ENCODE measurements at places on chromosomes 5 and 9. TPM values are rescaled to one million over a fixed set of nuclear protein-coding genes. Genes with fewer than 3 reads are reported as not detected.

DNA sequence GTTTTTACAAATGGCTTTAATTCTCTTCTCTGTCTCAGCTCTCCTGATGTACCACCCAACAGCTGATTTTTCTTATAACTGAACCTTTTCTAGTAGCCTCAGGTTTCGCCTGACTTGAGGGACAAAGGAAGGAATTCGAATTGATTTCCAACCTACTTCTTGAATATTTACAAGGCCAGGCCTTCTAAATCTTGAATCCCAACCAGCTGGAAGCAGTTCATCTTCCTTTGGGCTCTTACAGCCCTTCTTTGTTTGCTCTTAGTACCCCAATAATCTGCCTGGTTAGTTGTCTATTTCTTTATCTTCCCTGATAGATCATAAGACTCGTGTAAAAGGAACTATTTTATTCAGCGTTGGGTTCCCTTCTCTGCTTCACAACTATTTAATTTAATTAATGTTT is 95.9 kb downstream of the NLN start:
- no peak for DNase-seq

DNA sequence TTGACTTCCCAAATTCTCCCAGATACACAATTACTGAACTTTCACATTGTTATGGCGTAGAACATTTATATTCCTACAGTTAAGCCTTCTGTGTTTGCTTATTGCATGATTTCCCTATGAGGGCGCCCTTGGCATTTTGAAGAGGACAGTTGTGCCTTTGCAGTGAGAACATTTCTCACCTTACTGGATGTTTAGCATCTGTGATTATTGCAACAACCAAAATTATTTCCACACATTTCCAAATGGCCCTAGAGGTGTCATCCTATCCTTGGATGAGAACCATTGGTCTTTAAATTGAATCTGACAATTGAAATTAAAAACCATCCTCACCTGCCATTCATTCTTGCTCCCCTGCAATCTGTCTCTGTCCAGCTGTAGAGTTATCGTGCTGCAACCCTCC is 104.0 kb downstream of the MAMDC2 start:
- DNase-seq: no peak

GRCh38 chr9:75616841-75617566 is 273.5 kb upstream of the PCSK5 start:
- no peak for DNase-seq

DNA sequence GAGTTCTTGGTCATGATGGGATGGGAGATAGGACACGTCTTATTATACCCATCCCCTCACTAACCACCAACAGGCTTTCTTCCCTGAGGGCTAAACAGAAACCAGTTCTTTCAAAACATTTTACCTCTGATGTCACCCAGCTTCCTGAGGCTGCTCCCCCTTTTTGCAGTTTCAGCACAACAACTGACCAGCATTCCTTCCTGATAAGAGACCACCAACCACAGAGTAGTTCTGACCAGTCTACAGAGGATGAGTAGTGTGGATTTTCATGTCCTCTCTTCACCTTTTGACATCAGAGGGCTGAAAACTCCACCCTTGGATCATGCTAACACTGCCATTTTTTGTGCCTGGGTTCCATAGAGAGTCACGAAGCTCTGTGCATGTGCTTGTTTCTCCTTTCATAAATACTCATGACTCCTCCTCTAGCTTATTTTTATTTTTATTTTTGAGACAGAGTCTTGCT is 82.6 kb downstream of the OSTF1 start:
- DNase-seq: no peak

GRCh38 chr9:113463418-113464285 is at the start of gene RGS3:
Gene RGS3 (plus strand): TSS chr9:113463727. CDS start chr9:113463803, 76 bp downstream.
- no peak for DNase-seq

DNA sequence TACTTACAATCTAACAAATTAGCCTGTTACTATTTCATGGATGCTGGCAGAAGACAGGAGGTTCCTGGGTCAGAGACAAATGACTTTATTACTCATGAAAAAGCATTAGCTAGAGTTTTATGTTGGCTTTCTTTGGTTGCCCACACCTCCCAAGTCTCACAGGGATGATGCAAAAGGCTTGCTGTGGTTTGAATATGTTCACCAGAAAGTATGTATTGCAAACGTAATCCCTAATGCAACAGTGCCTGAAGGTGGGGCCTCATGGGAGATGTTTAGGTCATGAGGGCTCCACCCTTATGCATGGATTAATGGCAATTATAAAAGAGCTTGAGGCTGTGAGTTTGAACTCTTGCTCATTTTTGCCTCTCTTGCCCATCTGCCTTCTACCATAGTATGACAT is 28.5 kb downstream of the DPYSL3 start:
- DNase-seq: no peak

DNA sequence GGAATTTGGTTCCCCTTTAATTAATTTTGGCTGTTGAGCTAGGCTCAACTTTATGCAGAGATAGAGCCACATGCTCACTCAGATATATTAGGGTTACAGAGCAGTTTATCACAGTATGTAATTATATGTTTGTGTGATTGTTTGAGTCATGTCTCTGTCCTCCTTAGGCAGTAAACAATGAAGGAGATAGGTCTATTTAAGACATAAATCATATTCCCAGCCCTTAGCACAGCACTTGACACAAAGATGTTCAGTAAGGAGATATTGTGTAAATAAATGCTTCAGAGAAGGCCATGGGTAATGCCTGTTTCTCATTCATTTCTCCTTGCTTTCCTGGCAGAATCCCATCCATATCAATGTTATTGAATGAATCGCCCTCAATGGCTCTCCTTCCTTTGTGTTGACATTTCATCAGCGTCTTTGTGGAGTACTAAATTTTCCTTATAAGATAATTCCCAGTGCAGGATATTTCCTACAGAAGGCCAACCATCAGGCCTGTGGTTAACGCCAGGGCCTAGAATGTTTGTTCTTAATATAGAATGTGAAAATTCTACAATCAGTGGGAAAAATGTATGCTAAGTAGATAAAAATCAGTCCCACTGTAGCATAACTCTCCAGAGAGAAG is 408.0 kb downstream of the EBF1 start:
- peak; percentile 57 for DNase-seq

GRCh38 chr5:155651-156410 is 35.5 kb upstream of the LRRC14B start:
- DNase-seq: no peak

DNA sequence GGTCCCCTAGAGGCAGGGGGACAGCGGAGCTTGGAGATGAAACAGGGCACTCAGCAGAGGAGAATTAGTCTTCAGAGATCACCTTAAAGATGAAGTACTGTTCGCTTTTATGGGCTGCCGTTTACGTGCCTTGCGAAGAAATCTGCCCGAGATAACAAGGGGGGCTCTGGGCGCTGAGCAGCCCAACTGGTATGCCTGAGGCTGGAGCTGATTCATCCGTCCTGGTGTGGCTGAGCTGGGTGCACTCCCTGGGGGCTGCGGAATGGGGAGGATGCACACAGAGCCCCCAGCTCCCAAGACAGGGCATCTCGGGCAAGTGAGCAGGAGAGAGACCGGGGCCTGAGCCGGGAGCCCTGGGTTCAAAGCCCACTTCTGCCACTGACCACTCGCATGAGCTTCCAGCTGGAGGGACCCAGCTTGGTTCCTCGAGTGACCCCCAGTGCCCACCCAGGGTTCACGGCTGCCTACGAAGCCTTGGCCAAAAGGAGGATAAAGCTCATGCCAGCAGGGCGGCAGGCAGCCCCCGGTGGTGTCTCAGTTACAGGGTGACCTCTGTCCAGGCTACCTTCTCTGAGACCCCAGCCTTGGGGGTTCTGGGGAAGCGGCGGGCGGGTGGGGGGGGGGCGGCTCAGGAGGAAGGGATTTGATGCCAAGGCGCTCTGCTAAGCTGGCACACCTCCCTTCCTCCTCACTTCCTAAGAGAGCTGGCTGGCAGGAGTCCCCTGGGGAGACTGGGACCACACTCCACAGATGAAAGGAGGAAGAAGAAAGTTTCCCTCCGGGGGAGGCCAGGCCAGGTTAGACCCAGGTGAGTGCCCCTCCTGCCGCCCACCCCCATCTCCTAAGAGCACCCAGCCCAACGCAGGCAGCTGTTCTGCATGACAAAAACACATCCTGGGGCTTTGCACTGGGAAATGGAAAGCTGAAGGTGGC is 5.7 kb downstream of the FIBCD1 start:
- DNase-seq: no peak

- DNase-seq: no peak
Observed at GRCh38 chr5:173729079-173729765, 112.8 kb upstream of the BOD1 start.

DNA sequence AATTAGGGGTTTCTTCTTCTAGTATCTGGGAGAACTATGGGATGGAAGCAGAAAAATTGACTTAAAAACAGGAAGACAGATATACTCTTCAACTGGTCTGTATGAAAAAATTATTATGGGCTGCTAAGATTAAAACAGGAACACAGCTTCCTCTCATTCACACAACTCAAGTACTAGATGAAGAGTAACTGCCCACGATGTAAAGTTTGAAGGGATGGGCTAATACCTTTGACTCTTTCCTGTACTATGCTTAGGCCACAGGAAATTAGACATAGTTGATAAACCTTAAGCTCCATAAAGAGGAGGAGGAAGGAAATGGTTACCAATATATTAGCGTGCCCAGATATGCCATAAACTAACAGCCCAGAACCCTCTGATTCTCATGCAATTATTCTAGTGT is 88.6 kb downstream of the ANKRD31 start:
- DNase-seq: no peak

GRCh38 chr9:135891027-135891631 is 16.2 kb downstream of the CAMSAP1 start:
- no peak for DNase-seq

DNA sequence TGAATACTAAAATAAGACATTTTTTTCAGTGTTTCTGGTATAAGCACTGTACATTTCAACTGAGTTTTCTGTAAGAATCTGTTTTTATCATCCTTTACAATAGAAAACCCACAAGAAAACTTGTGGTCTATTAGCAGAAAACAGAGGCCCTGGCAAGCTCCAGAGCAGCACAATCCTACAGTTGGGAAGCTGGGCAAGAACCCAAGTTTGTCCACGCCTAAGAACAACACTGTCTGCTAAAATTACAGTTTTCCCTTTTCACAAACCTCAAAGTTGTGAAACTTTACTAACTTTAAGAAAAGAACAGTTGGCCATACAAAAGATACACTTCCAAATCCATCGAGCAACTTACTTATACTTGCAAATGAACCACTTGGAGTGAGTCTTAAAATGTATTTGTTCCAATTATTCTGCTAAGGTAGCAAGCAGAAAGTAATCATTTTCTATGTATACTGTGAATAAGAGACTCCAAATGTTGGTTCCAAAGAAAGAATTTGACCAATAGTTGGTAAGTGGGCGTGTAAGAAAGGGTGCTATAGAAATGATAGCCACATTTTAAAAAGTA is 982.0 kb upstream of the ARRDC3 start:
- DNase-seq: no peak

GRCh38 chr9:37575511-37575914 is 667 bp downstream of the FBXO10 start:
- no peak for DNase-seq

- no peak for DNase-seq
Observed at GRCh38 chr5:157516626-157517325, 56.8 kb downstream of the NIPAL4 start.

The PFN3 gene
- not detected for total RNA-seq

The FPGS gene
- total RNA-seq: 21.7 TPM

The FER gene
- 31.8 TPM for total RNA-seq

The LAMC3 gene
- total RNA-seq: 8.1 TPM

The WHRN gene
- total RNA-seq: 2.0 TPM

The SLC6A3 gene
- not detected for total RNA-seq

The SPOCK1 gene
- 7.0 TPM for total RNA-seq

The HAPLN1 gene
- total RNA-seq: 1.6 TPM

The FAM153A gene
- 0.20 TPM for total RNA-seq

The PGM5 gene
- total RNA-seq: 13.8 TPM

The GTF3C4 gene
- 14.6 TPM for total RNA-seq

The GPR107 gene
- total RNA-seq: 31.4 TPM
